ENCODE measurements at places on chromosomes 5 and 9.

DNA sequence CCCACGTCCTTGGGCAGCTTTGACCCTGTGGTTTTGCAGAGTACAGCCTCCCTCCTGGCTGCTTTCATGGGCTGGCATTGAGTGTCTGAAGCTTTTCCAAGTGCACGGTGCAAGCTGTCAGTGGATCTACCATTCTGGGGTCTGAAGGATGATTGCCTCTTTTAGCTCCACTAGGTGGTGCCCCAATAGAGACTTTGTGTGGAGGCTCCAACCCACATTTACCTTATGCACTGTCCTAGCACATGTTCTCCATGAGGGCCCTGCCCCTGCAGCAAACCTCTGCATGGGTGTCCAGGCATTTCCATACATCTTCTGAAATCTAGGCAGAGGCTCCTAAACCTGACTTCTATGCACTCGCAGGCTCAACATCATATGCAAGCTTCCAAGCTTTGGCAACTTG, 644.2 kb upstream of the CDH9 start:
- no peaks in the 10 kb centered on the region for H3K36me3 ChIP-seq
- no peak overlapping the region for H3K4me3 ChIP-seq
- DNase-seq, result no peak

DNA sequence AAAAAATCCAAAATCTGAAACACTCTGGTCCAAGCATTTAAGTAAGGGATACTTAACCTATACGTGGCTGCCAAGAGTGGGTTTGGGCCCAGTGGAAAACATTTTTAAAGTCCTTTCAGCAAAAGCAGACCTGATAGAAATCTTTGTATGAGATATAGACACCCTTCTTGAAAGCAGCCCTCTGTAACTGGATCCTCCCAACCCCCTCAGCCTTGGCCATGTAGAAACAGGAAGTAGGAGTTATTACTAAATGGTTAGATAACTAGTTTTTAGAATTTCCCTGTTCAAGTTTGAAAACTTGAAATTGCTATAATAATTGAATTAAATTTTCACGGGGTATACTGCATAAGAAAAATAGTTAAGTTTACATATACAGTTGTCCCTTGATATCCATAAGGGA, 111.3 kb upstream of the PCA3 start:
- no peak overlapping the region for H3K27ac ChIP-seq
- H3K4me1 ChIP-seq, result peaks cover 43% of the 10 kb centered on the region
- DNase-seq, result no peak
- H3K27me3 ChIP-seq, result no peaks in the 10 kb centered on the region

- no peaks in the 10 kb centered on the region for H3K4me1 ChIP-seq
- H3K27me3 ChIP-seq, result peaks cover 9% of the 10 kb centered on the region
- no peaks in the 10 kb centered on the region for H3K36me3 ChIP-seq
- no peak overlapping the region for H3K4me3 ChIP-seq
- H3K27ac ChIP-seq, result no peak overlapping the region
Observed at GRCh38 chr5:133751421-133751820, 139.1 kb upstream of the FSTL4 start.

GRCh38 chr5:32312197-32312594, 543 bp downstream of the MTMR12 start:
- peak overlapping the region; percentile 92 for H3K4me3 ChIP-seq
- DNase-seq, result peak; percentile 63
- peaks cover 43% of the 10 kb centered on the region for H3K4me1 ChIP-seq

DNA sequence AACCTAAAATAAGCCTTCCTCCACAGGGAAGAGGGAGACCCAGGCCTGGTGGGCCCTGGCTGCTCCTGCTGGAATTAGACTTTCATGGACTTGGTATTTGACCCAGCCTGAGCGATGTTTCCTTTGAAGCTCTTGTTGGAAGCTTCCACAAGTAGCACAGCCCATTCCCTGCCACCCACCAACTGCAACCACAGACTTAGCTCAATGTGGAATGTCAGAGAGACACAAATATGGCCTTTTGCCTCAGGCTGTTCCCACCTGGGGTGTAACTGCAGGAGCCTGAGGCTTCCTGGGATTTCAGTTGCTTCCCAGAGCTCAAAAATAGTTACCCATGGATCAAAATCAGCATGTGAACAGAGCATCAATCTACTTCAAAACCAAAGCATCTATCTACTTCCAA, 70.3 kb upstream of the LHFPL2 start:
- no peak for DNase-seq
- peaks cover 6% of the 10 kb centered on the region for H3K4me1 ChIP-seq
- H3K27ac ChIP-seq, result no peak overlapping the region
- H3K4me3 ChIP-seq, result no peak overlapping the region
- no peaks in the 10 kb centered on the region for H3K36me3 ChIP-seq

- H3K27ac ChIP-seq, result no peak overlapping the region
- no peak overlapping the region for H3K4me3 ChIP-seq
- DNase-seq, result no peak
- peaks cover 2% of the 10 kb centered on the region for H3K4me1 ChIP-seq
- H3K27me3 ChIP-seq, result no peaks in the 10 kb centered on the region
- H3K36me3 ChIP-seq, result no peaks in the 10 kb centered on the region
Observed at GRCh38 chr5:67240846-67241245, 44.2 kb upstream of the CD180 start.

Data from activated naive CD8-positive, alpha-beta T cell treated with anti-CD3 and anti-CD28 coated beads, Interleukin-2, amount 50 U/mL, for 24 hours (primary cell).